ENCODE measurements at places on chromosomes 2 and 18.

- no peak for DNase-seq
Measured at GRCh38 chr18:57547260-57547659, 39.2 kb downstream of the FECH start.

- no peak for DNase-seq
Measured at GRCh38 chr2:162050513-162050961, 23.5 kb downstream of the DPP4 start.

DNA sequence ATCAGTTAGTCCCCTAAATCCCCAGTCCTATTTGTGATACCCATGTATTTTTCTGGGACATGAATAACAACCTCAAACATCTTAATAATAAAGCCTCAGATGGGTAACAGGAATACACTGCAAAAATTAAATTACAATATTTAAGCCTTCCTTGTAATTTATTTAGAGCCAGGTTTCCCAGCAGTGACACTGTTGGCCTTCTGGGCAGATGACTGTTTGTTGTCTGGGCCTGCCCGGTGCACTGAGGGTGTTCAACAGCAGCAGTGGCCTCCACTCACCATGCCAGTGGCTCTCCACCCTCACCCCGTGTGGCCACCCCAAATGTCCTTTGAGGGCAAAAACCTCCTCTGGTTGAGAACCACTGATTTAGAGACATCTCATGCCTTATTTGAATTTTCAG lies 270.2 kb upstream of the SIX3 start:
- no peak for DNase-seq

GRCh38 chr2:30693821-30694281 lies 113.4 kb downstream of the CAPN13 start:
- DNase-seq: no peak

GRCh38 chr2:194332799-194333490 lies 1324.1 kb upstream of the SLC39A10 start:
- no peak for DNase-seq

DNA sequence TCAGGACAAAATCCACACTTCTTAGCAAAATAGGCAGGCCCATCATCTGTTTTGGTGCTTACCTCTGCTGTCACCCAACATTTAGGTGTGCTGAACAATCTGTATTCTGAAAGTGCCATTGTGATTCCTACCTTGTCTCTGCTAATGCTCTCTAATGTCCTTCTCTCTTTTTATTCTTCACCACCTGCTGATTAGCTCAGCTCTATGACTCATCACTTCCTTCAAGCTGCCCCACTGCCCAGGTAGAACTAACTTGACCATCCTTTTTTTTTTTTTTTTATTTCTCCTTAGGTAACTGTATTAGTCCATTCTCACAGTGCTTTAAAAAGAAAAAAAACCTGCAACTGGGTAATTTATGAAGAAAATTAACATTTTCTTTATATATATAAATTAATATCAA lies 478.7 kb upstream of the POU3F3 start:
- DNase-seq: no peak

GRCh38 chr2:19119326-19120001 lies 239.0 kb downstream of the OSR1 start:
- no peak for DNase-seq

- no peak for DNase-seq
Measured at GRCh38 chr2:55585451-55586080, 31.9 kb downstream of the PPP4R3B start.

GRCh38 chr2:163469561-163469962 lies 266.2 kb downstream of the FIGN start:
- no peak for DNase-seq

- DNase-seq: no peak
Measured at GRCh38 chr18:7990670-7991069, 423.6 kb downstream of the PTPRM start.
